ENCODE measurements at places on chromosomes 2 and 18.
A peak's percentile ranks its signal among the peaks of the same experiment; 100 is the strongest.

DNA sequence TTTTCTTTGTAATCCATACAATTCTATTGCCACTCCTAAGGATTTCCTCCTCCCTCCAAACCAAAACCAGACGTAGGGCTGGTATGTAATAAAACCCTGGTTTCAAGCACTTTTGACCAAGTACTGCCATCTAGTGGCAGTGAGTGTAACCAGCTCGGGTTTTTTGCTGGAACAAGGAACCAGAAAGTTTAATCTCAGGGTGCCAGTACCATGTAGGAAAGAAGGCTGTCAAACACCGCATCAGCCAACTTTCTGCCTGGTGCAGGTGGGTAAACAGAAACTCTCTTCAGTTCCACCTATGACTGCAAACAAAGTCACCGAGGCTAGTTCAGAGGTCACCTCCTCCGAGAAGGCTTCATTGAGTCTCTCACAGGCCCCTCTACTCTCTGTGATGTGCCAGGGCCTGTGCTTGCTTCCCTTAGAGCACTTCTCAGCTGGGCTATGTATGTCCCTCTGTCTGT lies 10.2 kb upstream of the THNSL2 start:
- peak; percentile 58 for DNase-seq

GRCh38 chr18:60664736-60665135 lies 292.2 kb upstream of the MC4R start:
- DNase-seq, result no peak

DNA sequence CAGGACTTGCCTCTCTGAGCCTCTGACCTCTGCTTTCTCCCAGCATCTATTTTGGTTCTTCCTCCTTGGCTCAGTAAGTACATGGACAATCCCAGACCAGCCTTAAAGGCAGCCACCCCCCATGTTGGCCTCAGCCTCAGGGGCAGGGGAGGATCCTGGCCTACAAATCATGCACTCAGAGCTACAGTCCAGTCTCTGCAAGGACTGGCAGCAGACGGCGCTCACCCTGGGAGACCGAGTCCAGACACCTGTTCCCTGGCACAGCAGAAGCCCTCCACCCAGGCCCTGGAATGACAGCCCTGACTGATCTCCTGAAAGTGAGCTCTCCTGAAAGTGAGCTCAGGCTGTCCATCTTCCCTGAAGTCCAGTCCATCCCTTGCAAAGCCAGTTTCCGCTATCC lies 25.7 kb upstream of the PTPN4 start:
- no peak for DNase-seq

- DNase-seq, result no peak
These were observed 76.9 kb downstream of the USP40 start for GRCh38 chr2:233489666-233490065.

- no peak for DNase-seq
These were observed 418.8 kb upstream of the SPHKAP start for GRCh38 chr2:228600265-228600664.

DNA sequence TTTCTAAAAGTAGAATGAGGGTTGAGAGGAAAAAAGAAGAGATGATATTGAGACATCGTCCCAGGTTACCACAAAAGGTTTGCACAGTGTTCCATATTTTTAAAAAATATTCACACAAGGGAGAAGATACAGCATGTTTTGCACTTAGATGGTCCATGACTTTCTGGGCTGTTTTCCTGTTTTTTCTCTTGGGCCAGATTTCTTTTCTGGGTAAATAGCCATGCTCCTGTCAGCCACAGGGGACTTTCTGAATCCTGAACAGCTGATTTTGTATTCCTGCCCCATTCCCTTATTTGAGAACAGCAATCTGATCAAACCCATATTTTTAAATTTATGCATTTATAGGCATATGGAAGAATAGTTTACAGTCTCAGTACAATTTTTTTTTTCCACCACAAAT lies 185.9 kb upstream of the NRP2 start:
- no peak for DNase-seq

- no peak for DNase-seq
These were observed 139.0 kb downstream of the CELF4 start for GRCh38 chr18:37426586-37426985.

GRCh38 chr2:48711343-48711742 lies 44.2 kb downstream of the LHCGR start:
- no peak for DNase-seq

DNA sequence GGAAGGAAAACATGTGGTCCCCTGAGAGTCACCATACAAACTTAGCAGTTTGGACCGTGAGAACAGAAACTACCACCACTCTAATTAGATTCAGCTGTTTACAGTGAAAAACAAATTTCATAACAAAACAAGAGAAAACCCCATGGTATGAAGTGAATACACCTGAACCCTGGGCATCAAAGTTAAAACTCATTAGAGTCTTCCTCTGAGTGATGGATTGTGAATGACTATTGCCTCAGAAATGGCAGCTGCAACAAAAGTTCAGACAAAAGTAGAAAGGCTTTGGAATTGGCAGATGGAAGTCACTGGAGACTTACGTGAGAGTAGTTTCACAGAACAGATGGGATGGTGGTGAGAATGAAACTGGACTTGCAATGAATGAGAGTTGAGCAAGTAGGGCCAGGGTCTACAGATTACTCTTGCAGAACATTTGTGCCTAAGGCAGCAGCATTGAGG lies 98.0 kb downstream of the AAK1 start:
- no peak for DNase-seq

- no peak for DNase-seq
These were observed 152.7 kb upstream of the ARHGAP28 start for GRCh38 chr18:6576718-6577375.

DNA sequence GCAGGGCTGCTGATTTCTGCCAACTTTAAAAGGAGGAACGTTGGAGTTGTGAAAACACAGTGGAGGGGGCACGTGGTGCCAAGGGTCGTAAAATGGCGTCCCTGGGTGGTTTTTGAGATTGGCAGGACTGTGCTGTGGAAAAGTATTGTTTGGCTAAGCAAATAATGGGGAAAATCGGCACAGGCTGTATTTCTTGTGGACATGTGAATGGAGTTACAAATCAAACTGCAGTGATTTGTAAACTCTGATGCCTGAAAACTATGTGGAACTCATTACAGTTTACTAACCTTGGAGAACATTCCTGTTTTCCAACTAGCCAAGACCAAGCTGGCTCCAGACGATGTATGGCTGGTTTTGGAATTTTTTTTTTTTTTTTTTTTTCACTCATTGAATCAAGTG lies 68.7 kb downstream of the KCTD1 start:
- DNase-seq, result no peak

- no peak for DNase-seq
These were observed 46.6 kb downstream of the CFAP221 start for GRCh38 chr2:119590873-119591272.

GRCh38 chr2:64637931-64638330 lies 15.8 kb downstream of the SERTAD2 start:
- DNase-seq, result no peak

DNA sequence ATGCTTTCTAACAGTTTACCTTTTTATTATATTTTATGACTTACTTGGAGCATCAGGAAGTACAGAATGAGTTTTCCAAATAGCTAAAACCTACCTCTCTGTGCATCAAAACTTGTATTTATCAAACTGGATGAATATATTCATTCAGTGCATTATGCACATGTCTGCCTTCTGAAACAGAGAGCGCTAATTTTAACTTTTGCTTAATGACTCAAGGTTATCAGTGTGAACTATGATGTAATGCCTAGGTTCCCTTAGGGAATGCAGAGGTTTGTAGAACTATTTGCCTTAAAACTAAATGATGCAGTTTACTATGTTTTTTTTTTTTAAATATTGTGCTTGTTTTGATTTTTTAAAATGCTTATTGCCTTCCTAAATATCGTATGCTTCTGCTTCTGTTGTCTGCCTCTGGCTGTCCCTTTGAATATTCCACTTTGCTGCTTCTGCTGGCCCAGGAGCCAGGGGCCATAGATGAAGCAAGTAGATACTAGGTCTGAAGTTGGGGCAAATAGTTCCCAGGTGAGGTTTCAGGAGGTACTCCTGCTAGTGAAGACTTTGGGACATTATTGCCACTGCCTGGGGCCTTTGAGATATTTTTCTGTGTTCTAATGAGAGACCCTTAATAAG lies 16.5 kb downstream of the TMEM178A start:
- DNase-seq, result no peak

GRCh38 chr2:186913870-186914269 lies 64.9 kb upstream of the ZSWIM2 start:
- DNase-seq, result no peak

- DNase-seq, result no peak
These were observed 107.8 kb upstream of the DAPL1 start for GRCh38 chr2:158687315-158687714.

GRCh38 chr2:71759060-71759459 lies 305.7 kb downstream of the DYSF start:
- DNase-seq, result no peak

DNA sequence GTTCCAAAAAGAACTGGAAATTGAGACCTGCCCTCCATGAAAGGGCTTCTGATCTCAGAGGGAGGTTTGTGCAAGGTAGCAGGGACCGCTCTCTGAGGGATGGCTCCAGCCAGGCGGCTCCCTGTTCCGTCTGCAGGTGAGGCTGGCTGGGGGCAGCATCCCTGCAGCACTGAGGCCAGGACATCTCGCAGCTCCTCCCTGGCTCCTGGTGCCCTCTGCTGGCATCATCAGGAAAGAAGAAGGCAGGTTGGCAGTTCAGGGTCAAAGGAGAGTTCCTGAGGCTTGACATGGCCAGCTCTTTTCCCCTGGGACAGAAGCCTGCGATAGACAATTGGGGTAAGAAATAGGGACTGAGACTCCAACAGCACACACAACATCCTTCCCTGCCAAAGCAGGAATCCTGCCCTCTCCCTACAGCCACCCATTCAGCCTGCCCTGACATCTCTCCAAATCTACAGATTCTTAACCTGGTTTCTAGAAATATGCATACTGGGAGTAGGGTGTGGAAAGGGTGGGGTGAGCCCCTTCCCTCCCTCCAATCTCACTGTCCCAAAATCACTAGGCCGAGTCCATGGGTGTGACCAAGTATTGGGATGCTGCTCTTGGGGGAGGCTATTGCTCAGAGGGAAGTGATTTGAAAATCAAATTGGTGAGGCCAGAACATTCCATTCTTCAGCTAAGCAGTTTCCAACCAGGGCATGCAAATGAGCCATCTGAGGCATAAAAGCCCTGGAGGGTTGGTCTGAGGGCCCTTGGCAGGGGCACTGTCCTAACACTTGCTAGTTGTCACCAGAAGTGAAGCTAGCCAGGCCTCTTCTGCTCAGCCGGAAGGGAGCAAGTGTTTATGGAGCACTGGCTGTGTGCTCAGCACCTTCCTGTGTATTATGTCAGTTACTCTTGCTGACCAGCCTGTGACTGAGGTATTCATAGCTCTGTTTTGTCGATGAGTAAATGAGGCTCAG lies 185.4 kb downstream of the TFCP2L1 start:
- peak; percentile 71 for DNase-seq

DNA sequence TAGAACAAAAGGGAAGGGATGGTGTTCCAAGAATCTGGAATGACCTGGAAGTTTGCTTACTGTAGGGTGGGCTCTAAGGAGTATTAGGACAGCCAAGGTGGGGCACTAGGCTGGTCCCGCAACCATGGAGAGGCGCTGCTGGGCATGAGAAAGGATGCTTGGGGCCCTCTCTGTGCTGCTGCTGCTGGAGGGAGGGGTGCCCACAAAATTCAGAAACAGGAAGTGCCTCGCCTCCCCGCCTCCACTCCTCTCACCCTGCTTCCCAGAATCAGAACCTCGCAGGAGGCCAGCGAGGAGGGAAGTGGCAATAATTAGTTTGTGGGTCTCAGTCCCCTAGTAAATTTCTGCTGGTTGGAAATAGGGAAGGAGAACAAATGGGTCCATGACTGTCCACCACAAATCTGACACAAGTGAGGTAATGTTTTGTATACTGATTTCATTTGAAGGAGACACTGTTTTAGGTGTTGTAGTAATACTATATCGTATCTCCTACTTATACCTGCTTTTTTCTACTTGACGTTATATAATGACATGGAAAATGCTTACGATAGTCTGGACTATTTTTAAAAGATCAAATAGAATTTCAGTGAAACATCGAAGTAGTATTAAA lies 7.9 kb upstream of the PDCL3 start:
- no peak for DNase-seq

GRCh38 chr2:119311371-119311770 lies 55.3 kb downstream of the C2orf76 start:
- peak; percentile 51 for DNase-seq

DNA sequence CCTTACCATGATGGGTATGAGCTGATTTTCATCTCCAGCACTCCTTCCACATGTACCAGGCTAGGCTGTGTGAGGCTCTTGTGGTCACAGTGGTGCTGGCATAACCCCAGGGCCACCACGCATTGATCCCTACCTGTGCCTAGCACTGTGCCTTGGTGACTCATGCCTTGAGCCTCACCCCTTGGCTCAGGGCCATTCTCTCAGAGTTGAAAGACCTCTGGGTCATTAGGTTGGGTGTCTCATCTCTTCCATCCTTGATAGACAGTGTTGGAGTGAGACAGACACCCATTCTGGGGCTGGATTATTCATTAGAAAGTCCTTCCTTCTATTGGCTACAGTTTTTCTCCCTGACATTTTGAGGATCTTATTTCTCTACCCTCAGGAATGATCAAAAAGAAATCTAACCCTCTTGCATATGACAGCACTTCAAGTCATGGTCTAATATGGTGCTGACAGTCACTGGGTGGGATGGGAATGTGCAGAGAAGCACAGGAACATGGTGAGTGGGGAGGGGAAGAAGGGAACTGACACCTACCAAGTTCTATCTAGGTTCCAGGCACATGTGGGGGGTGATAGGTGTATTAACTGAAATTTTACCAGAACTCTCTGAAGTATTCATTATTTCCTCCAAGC lies 41.3 kb downstream of the DYSF start:
- no peak for DNase-seq

DNA sequence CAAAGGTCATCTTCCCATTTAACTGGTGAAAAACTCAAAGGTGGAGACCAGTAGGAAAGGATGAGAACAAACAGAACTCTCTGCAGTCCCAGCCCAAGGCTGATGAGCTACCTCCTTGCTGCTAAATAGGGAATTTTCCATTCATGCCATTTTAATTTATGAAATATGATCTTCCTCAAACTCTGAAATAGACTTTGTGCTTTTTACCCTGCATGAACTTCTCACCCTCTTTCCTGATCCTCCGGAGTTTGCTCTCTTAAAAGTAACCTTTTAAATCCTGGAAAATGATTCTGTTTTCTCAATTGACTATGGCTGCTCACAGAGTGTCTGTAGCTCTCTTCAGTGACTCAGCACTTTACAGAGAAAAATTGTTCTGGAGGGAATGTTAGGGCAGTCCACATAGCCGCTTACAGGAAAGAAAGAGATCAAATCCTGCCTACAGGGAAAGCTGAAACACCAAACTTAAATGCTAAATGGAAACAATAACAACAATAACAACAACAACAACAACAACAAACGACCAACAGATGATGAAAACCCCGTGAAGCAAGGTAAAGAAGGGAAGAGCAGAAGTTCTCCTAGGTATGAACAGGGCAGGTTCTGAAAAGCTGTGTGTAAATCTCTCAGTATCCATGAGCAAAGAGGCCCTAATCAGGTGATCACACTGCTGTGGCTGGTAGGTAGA lies 79.8 kb upstream of the SESTD1 start:
- DNase-seq, result no peak
